Endothelial cell of coronary artery (primary cell): ENCODE measurements at places on chromosomes 6 and 20. TPM values are rescaled to one million over a fixed set of nuclear protein-coding genes. Genes with fewer than 3 reads are reported as not detected.

GFOD1 gene
- total RNA-seq = 43.8 and 44.5 TPM in 2 replicates

SEC63 gene
- total RNA-seq = 18.4 and 24.0 TPM in 2 replicates

SAMD10 gene
- total RNA-seq = 1.8 and 2.2 TPM in 2 replicates

CCR6 gene
- total RNA-seq = not detected in 2 replicates

DCBLD1 gene
- total RNA-seq = 37.0 and 37.7 TPM in 2 replicates

KCNQ2 gene
- not detected in 2 replicates for total RNA-seq

RNF144B gene
- 97.6 and 118 TPM in 2 replicates for total RNA-seq

CARMIL1 gene
- total RNA-seq = 2.2 and 7.0 TPM in 2 replicates

PHACTR2 gene
- total RNA-seq = 81.7 and 114 TPM in 2 replicates

SPATS1 gene
- not detected in 2 replicates for total RNA-seq

ISM1 gene
- not detected in 2 replicates for total RNA-seq

CYP39A1 gene
- total RNA-seq = 0.09 and 0.18 TPM in 2 replicates

FRK gene
- total RNA-seq = under 0.01 and 0.09 TPM in 2 replicates

HTR1E gene
- not detected in 2 replicates for total RNA-seq

GSS gene
- 46.4 and 53.3 TPM in 2 replicates for total RNA-seq

CENPW gene
- total RNA-seq = 9.8 and 23.6 TPM in 2 replicates

ID4 gene
- under 0.01 and 3.7 TPM in 2 replicates for total RNA-seq

MDC1 gene
- 6.3 and 7.2 TPM in 2 replicates for total RNA-seq

PHACTR3 gene
- not detected in 2 replicates for total RNA-seq

ATG5 gene
- 57.8 and 61.9 TPM in 2 replicates for total RNA-seq

MTHFD1L gene
- 44.8 and 67.1 TPM in 2 replicates for total RNA-seq

FAM83D gene
- total RNA-seq = 9.0 and 28.2 TPM in 2 replicates

CRISP2 gene
- not detected in 2 replicates for total RNA-seq

FABP7 gene
- not detected in 2 replicates for total RNA-seq

TUBB2B gene
- total RNA-seq = 0.63 and 2.9 TPM in 2 replicates

LAMA5 gene
- total RNA-seq = 59.0 and 137 TPM in 2 replicates

KCNK5 gene
- total RNA-seq = not detected in 2 replicates

IL20RA gene
- total RNA-seq = not detected in 2 replicates

LY86 gene
- total RNA-seq = not detected in 2 replicates

TBXT gene
- total RNA-seq = not detected in 2 replicates
